HepG2 (cell line): ENCODE measurements at places on chromosomes 1 and 21. TPM values are rescaled to one million over a fixed set of nuclear protein-coding genes. Genes with fewer than 3 reads are reported as not detected.

DNA sequence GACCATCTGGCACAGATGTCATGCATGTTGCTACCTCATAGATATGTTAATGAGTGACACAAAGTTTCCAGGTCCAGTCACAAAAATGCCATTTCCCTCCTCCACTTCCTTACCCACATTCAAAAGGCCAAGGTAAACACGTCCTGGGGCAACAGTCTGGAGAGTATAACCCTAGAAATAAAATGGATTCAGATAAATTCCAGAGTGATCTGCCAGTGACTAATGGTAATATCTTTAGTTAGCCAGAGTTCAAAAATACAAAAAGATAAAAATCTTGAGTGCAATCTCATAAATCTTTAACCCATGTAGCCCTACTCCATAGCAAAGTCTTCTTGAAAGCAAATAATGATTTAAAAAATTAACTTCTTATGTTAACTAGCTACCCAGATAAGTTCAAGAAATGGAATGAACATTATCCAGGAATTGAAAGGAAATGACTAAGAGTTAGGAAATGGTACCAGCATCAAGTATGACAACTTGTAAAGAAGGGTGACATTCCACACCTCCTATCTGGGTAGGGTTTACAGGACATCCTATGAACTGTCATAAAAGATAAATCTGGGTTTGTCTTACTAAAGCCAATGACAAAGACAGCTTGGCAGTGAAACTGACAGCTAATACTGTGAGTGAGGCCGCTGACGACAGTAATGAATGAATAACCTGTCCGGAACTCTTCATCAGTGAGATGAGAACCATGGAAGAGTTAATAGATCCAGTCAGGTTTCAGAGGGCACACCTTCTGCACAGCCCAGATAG, 18.1 kb downstream of the RGS2 start:
- no peak for DNase-seq

- DNase-seq = no peak
These were observed 32.0 kb upstream of the EPS15 start for GRCh38 chr1:51551081-51551480.

BGLAP gene
- 0.62 TPM in 1 of 2 replicates, not detected in the other for total RNA-seq

DNA sequence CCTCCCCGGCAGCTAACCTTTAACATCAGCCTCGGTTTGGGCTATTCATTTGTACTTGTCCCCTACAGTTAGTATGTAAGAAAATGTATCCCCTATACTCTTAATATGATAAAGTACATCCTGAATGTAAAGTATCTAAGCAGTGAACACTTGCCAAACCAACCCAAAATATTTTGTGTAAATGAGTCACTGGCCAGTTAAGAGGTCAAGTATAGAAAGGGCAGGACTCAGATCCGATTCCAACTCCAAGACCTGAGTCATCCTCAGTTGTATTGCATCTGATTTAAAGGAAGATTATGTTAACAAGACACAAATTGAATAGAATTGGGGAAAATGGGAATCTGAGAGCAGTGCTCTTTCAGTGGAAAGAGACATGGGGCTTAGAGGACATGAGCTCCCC, 84.4 kb downstream of the CD58 start:
- DNase-seq = no peak

ZNF593OS gene
- not detected in 2 replicates for total RNA-seq

DNA sequence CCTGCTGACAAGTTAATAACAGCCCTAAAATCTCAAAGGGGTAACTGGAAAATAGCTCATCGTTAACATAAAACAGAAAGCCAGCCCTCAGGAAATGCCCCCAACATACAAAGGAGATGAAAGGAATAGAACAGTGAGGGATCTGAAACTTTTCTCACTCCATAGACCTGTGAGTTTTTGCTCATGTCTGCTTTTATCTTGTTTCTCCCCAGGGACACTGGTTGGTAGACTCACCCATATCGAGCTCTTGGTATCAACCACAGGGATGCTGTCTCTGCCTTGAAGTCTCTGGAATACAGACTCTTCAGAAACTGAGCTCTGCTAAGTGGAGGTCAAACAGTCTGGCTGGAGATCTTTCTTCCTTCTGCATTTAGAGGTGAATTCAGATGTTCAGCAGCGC, 77.4 kb upstream of the CAMK1G start:
- no peak for DNase-seq

- peak; percentile 71 for DNase-seq
These were observed 17.3 kb downstream of the CA6 start for GRCh38 chr1:8962812-8963530.

VWA1 gene
- total RNA-seq = 25.1 and 57.5 TPM in 2 replicates

ARMH1 gene
- total RNA-seq = not detected in 2 replicates

DNA sequence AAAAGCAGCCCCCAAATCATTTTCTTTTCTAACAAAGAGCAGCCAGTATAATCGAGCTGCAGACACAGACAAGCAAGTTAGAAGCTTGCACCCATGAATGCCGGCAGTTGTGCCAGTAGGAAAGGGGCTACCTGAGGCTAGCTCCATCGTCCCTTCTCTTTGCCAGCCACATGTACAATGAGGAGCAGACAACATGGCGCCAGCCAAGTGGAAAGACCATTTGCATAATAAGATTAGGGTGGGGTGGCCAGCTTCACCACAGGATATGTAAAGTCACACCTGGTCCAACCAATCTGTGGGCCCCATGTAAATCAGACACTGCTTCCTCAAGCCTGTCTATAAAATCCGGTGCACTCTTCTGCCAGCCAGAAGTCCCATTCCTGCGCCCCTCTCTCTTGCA, 103.7 kb downstream of the CCDC185 start:
- DNase-seq = no peak

AIRE gene
- total RNA-seq = not detected in 2 replicates

AMPD1 gene
- not detected in 2 replicates for total RNA-seq

GPX7 gene
- total RNA-seq = 10.5 and 14.1 TPM in 2 replicates

NECTIN4 gene
- total RNA-seq = 12.3 and 12.4 TPM in 2 replicates

LCE1A gene
- not detected in 2 replicates for total RNA-seq

LCE1B gene
- total RNA-seq = not detected in 2 replicates

- no peak for DNase-seq
These were observed 261.9 kb downstream of the RYR2 start for GRCh38 chr1:237303929-237304328.

- no peak for DNase-seq
These were observed 4.3 kb downstream of the GUK1 start for GRCh38 chr1:228144193-228144992.

DNA sequence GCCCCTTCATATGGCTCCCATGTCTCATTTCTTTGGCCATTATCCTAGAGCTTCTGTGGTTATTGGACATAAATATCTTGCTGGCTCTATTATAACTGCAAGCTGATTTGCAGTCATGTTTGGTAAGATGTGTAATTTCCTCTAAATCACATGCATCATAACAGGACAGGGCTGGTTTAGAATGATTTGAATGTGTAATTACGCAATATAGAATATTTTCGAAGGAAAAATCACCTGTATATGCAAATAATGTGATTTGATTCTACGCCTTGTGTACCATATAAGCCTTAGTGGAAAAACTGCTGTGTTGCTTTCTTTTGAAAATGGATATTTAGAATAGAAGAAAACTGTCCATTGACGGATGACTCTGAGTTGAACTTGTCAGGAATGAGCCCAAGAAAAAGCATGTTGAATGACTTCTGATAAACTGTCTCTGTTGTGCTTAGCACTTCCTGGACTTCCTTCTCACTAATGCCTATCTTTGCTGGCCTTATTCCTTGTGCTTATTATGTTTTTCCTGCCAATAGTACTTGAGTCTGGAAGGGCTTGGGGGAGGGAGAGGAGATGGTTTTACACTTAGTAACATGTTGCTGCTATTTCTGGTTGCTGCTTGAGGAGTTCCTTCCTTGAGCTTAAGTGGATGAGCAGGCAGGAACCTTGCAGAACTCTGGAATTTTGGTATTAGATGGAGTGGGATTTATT, 6.5 kb downstream of the CACHD1 start:
- DNase-seq = no peak

DNA sequence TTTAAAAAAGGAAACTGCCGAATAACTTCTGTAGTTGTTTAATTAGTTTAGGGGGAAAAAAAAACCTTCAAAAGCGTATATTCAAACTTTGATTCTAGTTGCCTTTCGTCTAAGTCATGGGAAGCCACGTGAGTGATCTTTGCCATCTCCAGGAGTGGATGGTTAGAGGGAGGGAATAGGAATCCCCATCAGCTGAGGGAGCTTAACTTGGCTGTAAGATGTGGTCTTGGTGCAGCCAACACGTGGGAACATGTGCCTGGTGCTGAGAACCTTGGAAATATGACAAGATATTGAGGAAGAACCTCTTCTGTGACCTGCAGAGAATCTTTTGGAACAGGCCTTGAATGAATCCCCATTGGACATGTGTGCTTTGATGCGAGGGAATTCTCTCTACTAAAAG, 1.7 kb downstream of the BACE2 start:
- no peak for DNase-seq

GSTM3 gene
- total RNA-seq = 127 and 150 TPM in 2 replicates

STUM gene
- not detected in 2 replicates for total RNA-seq

NBPF20 gene
- 3.1 and 3.4 TPM in 2 replicates for total RNA-seq

C1orf50 gene
- total RNA-seq = 4.8 and 5.3 TPM in 2 replicates

- DNase-seq = no peak
These were observed 88.5 kb upstream of the DEPDC1 start for GRCh38 chr1:68585351-68585750.
